Cardiac muscle cell (in vitro differentiated cells and primary cell): ENCODE measurements at places on chromosomes 1 and 21. TPM values are rescaled to one million over a fixed set of nuclear protein-coding genes. Genes with fewer than 3 reads are reported as not detected.

Gene UQCRH
- total RNA-seq = 597 and 948 TPM in 2 replicates

Gene LAPTM5
- 0.11 and 0.45 TPM in 2 replicates for total RNA-seq

DNA sequence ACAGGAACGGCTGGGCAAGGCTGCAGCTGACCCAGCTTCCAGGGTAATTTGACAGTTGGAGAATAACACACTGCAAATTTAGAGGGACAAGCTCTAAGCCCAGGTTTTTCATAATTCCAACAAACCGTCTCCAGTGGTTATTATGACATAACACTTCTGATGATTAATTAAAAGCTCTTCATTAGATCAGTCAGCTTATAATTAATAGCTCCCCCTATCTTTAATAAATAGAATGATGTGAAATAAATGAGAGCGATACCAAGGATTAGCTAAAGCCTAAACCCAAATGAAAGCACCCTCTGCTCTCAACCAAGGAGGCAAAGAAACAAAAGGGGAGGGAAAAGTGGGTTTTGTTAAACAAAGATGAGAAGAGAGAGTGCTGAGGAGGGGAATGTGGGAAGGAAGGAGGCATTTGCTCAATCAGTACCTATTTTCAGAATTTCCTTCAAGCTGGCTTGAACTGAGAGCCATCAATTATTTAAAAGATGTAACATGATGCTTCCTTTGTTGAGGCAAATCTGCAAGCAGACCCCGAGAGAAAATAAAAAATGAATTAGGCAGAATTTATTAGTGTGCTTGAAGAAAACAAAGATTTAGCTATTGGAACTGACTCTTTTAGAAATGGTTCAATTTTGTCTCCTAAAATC lies 221.8 kb upstream of the ESRRG start:
- H3K27ac ChIP-seq = no peak overlapping the region
- no peaks in the 10 kb centered on the region for H3K27me3 ChIP-seq
- H3K36me3 ChIP-seq = no peaks in the 10 kb centered on the region
- H3K4me3 ChIP-seq = no peak overlapping the region
- peaks cover 7% of the 10 kb centered on the region for H3K4me1 ChIP-seq

GRCh38 chr1:221240690-221241089 lies 361.4 kb downstream of the HLX start:
- no peak overlapping the region for H3K4me3 ChIP-seq
- DNase-seq = no peak
- no peaks in the 10 kb centered on the region for H3K27me3 ChIP-seq
- no peak overlapping the region for H3K27ac ChIP-seq
- no peaks in the 10 kb centered on the region for H3K36me3 ChIP-seq
- no peaks in the 10 kb centered on the region for H3K4me1 ChIP-seq

DNA sequence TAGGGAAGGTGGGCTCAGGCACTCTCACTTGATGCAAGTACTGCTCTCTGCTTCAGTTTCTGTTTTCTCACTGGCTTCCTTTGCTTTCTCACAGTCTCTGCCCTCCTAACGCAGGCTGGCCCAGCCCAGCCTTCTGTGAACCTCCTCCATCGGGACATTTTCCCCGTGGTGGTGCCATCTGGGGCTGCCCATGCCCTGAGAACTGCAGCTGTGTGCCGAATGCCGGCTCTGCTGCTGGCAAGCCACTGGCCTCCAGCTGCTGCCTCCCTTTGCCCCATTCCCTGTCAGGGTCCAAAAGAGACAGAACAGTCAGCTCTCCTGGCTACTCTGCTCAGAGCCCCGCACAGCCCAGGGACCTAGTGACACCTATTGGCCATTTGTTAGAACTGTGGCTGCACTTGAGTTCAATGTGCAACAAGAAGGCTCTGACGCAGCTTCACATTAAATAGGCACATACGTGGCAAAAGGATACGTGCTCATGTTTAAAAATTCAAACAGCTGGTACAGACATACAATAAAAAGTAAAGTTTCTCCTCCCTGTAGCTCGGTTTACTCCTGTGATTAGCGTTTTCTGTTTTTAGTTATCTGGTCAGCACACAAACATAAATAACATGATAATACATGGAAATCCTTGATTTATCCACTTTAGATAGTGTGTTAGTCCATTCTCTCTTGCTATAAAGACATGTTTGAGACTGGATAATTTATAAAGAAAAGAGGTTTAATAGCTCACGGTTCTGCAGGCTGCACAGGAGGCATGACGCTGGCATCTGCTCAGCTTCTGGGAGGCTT lies 46.6 kb downstream of the FCRL5 start:
- peak; percentile 75 for DNase-seq
- no peak overlapping the region for H3K27ac ChIP-seq
- no peak overlapping the region for H3K4me3 ChIP-seq
- no peaks in the 10 kb centered on the region for H3K4me1 ChIP-seq
- H3K27me3 ChIP-seq = no peaks in the 10 kb centered on the region
- H3K36me3 ChIP-seq = no peaks in the 10 kb centered on the region

GRCh38 chr1:116033322-116033721 lies 57.0 kb downstream of the SLC22A15 start:
- H3K4me1 ChIP-seq = no peaks in the 10 kb centered on the region
- no peak overlapping the region for H3K27ac ChIP-seq
- no peak for DNase-seq
- no peaks in the 10 kb centered on the region for H3K36me3 ChIP-seq

- H3K36me3 ChIP-seq = no peaks in the 10 kb centered on the region
- no peak overlapping the region for H3K27ac ChIP-seq
- no peaks in the 10 kb centered on the region for H3K4me1 ChIP-seq
- H3K4me3 ChIP-seq = no peak overlapping the region
- H3K27me3 ChIP-seq = no peaks in the 10 kb centered on the region
- DNase-seq = no peak
Observed at GRCh38 chr1:185834371-185834905, 100.2 kb downstream of the HMCN1 start.
